ENCODE measurements at places on chromosomes 2 and 18. TPM values are rescaled to one million over a fixed set of nuclear protein-coding genes. Genes with fewer than 3 reads are reported as not detected.

TMEM17 gene
- 2.3 TPM for total RNA-seq

TWIST2 gene
- total RNA-seq = 5.1 TPM

GNLY gene
- total RNA-seq = 0.45 TPM

SP5 gene
- 0.16 TPM for total RNA-seq

- peak; percentile 62 for DNase-seq
Observed at GRCh38 chr2:33441235-33441810, 35.1 kb upstream of the RASGRP3 start.

DNA sequence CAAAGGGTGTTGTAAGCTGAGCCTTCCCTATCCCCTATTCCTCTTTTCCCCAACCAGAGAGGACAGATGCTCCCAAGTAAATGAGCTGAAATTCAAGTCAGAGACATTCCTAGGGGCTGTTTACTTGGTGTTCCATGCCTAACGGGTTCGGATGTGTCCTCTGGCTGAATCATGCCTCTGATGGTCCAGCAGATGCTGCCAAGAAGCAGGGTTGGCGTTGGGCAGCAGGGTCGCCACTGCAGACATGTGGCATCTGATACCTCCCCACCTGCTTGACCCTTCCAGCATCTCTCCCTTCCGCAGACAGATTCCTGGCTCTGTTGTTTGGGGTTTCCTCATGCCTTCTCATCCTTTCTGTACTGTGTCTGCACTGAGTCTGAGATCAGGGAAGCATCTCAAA lies 108.3 kb downstream of the HNRNPLL start:
- DNase-seq = no peak

DNA sequence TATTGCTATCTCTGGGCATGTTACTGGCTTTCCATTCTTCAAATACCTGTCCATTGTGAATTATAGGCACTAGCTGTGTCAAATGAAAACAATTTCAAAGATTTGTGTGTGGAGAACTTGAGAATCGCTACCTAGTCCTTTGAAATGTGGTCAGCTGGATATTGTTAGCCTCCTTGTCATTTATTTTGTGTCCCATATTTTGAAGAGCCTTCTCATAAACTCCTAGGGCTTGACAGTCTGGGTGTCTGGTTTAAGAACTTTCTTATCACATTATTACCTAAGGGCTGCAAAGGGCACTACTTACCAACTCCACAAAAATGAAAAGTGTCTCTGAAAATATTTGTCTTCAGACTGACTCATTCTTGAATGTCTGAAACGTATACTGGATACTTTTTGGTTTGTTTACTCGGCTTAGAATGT lies 50.2 kb downstream of the COL4A3 start:
- no peak for DNase-seq

- DNase-seq = no peak
Observed at GRCh38 chr18:28863396-28863795, 686.5 kb upstream of the CDH2 start.

GRCh38 chr18:74023220-74023619 lies 124.4 kb downstream of the FBXO15 start:
- DNase-seq = no peak

DNA sequence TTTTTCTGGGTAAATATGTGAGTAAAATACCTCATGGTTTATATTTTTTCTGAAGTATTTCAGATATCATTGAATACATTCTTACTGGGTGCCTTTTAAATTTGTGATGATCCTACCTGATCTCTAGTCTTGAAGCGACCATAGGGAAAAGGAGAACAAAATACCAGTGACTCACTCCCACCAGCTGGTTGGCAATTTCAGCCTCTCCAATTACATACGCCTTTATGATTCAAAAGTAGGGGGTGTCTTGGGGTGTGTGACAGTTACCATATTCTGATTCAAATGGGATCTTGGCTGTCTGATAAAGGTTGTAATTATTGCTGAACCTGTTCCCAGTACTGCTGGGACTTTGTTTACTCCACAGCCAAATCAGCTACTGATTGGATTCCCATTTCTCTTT lies 175.9 kb upstream of the NXPH2 start:
- no peak for DNase-seq

- no peak for DNase-seq
Observed at GRCh38 chr2:216052420-216052819, 29.2 kb downstream of the PECR start.

Measured in heart left ventricle (tissue), 16 donors.